ENCODE measurements at places on chromosomes 3 and 15.

DNA sequence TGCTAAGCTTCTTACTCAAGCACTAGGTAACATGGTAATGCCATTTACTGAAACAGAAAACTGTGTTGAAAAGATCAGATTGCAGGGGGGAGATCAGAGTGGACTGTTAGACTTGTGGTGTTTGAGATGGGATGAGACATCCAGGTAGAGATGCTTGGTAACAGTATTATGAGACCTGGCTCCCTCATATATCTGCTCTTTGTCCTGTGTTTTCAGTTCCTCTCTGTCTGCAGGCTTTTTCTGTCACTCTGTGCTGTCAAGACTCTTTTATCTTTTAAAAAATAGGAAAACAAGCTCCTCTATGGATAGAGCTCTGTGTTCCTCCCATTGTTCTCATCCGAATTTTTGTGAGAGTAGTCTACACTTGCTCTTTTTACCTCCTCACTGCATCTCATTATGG lies 48.1 kb downstream of the CALML4 start:
- no peak for DNase-seq

GRCh38 chr3:24410860-24411259 lies 83.8 kb downstream of the THRB start:
- DNase-seq: no peak

GRCh38 chr15:84955089-84955848 lies 26.4 kb upstream of the PDE8A start:
- peak; percentile 27 for DNase-seq

GRCh38 chr3:41176596-41176995 lies 22.7 kb upstream of the CTNNB1 start:
- DNase-seq: no peak

DNA sequence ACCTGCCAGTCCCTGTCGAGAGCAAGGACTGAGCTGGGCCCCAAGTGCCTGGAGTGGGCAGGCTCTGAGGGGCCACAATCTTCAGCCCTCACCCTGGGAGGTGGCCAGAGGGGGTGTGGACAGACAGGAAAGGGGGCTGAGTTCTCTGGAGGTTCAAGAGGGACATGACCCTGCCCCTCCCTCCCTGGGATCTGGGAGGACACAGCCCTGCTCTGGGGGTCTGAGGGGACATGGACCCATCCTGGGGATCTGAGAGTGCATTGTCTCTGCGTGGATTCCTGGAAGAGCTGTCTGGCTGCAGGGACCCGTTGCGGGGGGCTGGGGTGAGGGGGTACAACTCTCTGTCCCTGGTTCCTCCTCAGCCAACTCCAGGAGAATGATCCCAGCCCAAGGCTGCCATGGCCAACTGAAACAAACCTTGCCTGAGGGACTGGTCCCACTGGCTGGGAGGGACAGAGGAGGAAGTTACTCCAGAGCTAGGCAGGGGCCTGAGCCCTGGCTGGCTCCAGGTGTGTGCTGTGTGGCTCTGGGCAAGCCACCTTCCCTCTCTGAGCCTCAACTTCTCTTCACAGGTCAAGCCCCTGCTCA lies 29.0 kb downstream of the PTH1R start:
- no peak for DNase-seq

DNA sequence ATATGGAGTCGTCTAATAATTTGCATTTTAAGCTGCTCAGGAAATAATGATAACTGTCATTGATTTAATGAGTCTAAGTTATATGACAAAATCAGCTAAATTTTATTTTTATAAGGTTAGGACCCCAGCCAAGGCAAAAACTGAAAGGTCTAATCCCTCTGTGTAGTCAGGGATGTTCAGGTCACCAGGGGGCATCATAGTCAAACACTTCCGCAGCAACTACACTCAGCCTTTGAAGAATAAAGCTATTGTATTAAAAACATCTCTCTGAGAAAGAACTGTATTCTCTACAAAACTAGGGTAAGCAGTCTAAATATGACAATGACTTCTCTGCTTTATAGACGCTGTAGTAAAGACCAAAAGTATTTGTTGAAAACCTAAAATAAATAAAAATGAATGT lies 15.0 kb downstream of the INTS14 start:
- DNase-seq: no peak

GRCh38 chr3:147157631-147158030 lies 248.7 kb downstream of the ZIC4 start:
- no peak for DNase-seq

Data from CD4-positive, alpha-beta T cell treated with Interleukin-15 for 4 hours (primary cell).